ENCODE measurements at places on chromosomes 4 and X.

GRCh38 chr4:131347816-131348215 lies 1801.3 kb upstream of the PCDH10 start:
- DNase-seq, result no peak

DNA sequence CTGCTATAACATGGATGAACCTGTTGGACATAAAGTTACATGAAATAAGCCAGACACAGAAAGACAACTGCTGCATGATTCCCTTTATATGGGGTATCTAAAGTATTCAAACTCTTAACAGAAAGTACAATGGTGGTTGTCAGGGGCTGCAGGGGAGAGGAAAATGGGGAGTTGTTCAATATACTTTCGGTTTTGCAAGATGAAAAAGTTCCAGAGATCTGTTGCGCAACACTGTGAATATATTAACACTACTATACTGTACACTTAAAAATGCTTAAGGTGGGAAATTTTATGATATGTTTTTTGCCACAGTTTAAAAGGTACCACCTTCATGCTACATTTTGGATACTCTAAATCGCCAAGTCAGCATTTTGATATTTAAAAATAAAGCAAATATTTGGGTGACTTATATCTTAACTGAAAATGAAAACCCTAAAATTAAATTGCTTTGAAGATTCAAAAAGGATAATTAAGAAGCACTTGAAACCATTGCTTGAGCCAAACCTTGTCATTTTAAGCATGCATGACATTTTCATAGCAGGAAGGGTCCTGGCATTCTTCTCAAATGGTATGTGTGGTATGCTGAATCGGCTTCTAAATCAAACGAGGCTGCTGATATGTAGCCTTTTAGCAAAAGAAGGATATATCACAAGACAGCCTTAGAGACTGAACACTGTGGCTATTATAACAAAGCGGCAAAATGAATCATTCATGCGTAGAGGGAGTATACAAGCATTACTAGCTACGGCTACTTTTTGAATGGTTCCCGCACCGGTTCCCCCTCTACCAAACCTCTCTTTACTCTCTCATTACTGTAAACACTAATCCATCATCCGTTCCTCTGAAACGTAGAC lies 607.1 kb upstream of the DIPK2B start:
- no peak for DNase-seq

DNA sequence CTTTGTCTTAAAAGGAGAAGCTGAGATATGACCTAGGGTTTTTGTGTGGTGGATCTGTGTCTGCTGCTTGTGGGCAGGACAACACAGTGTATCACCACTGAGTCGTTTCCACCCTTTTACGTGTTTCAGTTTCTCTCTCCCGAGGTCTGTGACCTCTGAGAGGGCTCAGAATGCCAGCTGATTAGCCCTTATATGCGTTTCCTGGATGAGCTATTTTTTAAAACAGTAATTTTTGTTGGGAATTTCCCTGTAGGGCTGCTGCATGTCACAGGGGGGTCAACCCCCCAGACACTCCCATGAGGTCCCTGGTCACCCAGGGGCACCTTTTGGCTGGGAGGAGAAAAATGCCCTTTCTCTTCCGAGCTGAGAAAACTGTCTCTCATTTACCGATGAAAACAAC lies 170.4 kb upstream of the CASK start:
- DNase-seq, result no peak

- DNase-seq, result no peak
Measured at GRCh38 chr4:180560896-180561295, 1682.3 kb upstream of the TENM3 start.

GRCh38 chrX:99461223-99461622 lies 948.9 kb downstream of the PCDH19 start:
- no peak for DNase-seq

DNA sequence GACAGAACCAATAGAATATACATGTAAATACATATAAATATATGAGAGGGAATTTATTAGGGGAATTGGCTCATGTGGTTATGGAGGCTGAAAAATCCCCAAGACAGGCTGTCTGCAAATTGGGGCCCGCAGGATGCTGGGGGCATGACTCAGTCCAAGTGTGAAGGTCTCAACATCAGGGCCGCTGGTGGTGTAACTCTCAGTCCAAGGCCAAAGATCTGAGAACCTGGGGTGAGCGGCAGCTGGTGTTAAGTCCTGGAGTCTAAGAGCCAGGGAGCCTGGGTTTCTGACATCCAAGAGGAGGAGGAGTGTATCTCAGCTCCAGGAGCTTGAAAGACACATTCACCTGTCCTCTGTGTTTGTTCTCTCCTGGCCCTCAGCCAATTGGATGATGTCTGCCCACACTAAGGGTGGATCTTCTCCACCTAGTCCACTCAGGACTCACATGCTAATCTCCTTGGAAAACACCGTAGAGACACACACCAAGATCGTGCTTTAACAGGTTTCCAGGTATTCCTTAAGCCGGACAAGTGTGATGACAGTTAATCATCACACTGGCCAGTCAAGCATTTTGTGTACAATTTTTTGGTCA lies 28.9 kb downstream of the TIGD2 start:
- no peak for DNase-seq

- DNase-seq, result no peak
Measured at GRCh38 chr4:61590881-61591280, 390.8 kb downstream of the ADGRL3 start.

- DNase-seq, result no peak
Measured at GRCh38 chrX:18899796-18900380, 84.0 kb downstream of the PHKA2 start.

DNA sequence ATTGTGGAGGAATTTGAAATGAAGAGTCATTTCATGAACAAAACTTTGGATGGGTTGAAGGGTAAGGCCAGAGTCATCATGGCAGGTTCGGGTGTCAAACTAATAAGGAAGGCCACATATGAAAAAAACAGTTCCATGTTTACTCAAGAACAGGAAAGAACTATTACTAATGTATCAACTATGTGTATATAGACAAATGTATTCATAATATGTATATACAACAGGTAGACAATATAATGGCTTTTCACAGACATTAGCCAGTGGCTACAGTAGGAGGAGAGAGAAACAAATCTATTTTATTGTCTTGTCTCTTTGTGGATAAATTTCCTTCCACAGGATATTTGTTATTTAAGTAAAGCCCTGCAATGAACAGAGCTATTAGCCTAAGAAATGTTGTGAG lies 101.1 kb downstream of the CBLL2 start:
- no peak for DNase-seq

- no peak for DNase-seq
Measured at GRCh38 chrX:100674705-100675104, 30.7 kb downstream of the SRPX2 start.

- DNase-seq, result peak; percentile 16
Measured at GRCh38 chr4:121462660-121463261, 81.9 kb upstream of the QRFPR start.

GRCh38 chr4:75634951-75635350 lies 4.6 kb upstream of the CDKL2 start:
- no peak for DNase-seq

GRCh38 chrX:38279188-38279587 lies 48.1 kb downstream of the RPGR start:
- DNase-seq, result no peak

DNA sequence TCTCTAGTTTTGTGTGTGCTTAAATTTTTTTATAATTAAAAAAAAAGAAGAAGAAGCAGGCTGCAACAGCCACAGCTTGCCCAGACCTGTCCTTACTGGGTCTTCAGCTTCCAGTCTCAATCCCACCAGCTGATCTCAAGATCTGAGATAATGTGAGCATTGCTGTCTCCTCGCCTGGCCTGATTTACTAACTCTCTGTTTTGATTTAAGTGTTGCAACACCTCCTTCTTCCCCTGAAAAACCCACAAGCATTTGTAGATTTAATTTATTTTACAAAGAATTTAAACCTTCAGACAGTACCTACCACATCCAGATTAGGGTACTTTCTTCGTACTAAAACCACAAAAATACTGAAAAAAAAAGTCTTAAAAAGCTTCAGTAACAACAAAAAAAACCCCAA lies 38.0 kb downstream of the FAM241A start:
- no peak for DNase-seq

DNA sequence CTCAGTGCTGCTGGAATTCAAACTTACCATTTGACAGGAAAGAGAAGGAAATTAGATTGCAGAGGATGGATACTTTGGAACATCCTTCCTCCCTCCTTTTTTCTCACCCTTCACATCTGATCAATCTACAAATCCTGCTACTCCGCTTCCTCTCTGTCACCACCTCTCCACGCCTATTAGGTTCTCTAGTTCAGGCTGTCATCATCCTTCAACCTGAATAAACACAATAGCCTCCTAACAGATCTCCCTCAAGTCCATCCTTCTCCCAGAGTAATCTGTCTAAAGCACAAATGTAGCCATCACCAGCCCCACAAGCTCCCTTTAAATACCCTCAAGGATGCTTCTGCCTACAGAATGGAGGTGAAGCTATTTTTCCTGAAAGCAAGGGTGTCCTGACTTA lies 20.0 kb upstream of the SLAIN2 start:
- DNase-seq, result no peak

DNA sequence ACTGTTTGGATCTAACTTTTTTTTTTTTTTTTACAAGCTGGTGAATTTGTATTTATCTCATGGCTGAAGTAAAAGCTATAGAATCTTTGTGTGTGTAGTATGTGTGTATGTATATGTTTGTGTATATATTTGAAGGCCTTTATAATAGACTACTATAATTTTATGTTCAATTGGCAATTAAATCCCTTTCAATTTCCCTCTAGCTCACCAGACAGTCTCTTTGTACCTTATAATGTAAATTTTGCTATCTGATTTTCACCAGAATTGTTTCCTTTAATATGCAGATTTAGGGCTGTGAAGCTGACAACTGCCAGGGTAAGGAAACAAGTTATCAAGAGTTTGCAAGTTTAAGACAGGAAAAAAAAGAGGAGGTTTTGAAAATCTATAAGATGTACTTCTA lies 33.1 kb upstream of the MTMR8 start:
- DNase-seq, result no peak

DNA sequence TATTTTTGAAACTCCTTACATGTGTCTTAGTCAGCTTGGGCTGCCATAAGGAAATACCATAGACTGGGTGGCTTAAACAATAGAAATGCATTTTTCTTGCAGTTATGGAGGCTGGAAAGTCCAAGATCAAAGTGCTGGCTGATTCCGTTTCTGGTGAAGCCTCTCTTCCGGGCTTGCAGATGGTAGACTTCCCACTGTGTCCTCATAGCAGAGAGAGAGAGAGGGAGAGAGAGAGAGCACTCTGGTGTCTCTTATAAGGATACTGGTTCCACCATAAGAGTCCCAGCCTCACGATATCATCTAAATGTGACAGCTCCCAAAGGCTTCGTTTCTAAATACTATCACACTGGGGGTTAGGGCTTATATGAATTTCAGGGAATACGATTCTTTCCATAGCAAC lies 39.7 kb downstream of the ENPEP start:
- no peak for DNase-seq

GRCh38 chr4:59238212-59238611 lies 1961.9 kb upstream of the ADGRL3 start:
- DNase-seq, result no peak

DNA sequence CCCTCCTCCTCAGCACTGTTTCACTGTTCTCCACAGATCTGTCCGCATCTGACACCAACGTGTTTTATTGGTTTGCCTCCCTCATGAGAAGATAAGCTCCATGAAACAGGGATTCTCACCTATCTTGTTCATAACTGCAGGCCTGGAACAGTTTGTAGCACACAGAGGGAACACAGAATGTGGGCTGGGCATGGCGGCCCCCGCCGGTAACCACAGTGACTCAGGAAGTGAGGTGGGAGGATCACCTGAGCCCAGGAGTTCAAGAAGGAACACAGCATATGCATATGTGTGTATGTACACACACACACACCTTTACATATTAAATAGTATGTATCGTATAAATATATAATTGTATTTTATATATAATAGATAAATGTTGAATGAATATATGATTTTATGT lies 168.6 kb downstream of the AFAP1 start:
- DNase-seq, result no peak

DNA sequence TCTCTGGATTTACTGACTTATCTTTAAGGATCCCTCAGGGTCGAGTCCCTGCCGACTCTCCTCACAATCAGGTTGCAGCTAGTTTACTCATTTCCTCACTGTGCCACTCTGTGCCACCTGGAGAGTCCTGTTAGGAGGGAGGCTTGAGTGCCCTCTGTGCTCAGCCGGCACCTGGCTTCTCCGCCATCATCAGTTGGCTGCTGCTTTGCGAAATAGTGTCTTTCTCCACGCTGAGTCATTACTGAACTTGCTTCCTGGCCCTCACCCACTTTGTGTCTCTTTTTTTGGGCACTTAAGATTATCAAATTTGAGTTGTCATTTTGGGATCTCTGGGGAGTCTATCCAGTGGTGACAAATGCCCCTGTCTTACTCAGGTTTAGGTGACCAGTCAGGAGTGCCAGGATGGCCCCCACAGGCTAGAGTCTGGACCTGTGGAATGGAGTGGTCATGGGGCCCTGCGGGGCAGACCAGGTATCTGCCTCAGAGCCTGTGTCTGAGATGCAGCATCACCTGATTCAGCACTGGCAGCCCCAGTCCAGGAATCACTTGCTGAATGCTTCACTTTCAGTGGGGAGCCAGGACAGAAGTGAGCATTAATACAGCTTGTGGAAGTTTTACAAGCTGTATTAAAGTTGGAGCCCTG lies 37.7 kb downstream of the JADE1 start:
- no peak for DNase-seq

- no peak for DNase-seq
Measured at GRCh38 chr4:25991340-25991739, 77.3 kb downstream of the SMIM20 start.

DNA sequence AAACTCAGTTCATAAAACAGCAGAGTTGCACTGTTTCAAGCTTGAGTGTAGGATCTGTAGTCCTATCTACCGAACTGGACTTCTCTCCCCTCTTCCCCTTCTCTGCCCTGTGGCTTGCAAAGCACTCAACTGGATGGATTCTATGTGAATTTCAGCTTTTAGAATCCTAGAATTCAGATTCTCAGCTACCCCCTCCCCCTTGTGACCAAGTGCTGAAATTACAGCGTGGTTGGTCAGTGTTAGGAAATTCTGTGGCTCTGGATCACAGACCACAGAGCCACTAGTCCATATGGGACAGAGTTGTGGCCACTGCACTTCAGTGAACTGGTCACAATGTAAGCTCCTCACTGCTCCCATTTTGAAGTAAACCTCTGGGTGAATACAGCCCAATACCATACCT lies 64.6 kb upstream of the TRPC5 start:
- DNase-seq, result no peak

DNA sequence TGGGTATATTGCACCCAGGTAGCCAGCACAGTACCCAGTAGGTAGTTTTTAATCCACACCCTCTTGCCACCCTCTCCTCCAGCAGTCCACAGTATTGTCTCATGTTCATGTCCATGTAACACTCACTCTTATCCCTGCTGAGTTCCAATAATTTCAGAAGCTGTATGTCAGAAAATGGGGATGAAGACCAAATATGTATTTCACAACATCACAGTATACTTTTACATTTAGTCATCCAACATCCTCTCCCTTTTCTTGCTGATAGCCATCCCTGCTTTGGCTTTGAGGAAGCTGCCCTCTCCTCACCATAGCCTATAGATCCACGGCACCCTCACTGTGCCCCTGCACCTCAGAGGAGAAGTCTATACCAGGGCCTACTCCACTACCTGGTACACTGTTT lies 126.0 kb upstream of the LDB2 start:
- DNase-seq, result no peak

GRCh38 chrX:29155286-29155685 lies 568.0 kb downstream of the IL1RAPL1 start:
- no peak for DNase-seq

All from NCI-H1048 (cell line).